ENCODE measurements at places on chromosomes 7 and 10.

GRCh38 chr10:100006243-100006886 lies 3.4 kb downstream of the DNMBP start:
- peaks cover 9% of the 10 kb centered on the region for H3K36me3 ChIP-seq
- no peak for DNase-seq
- H3K27me3 ChIP-seq = no peaks in the 10 kb centered on the region
- peak overlapping the region; percentile 99 for H3K27ac ChIP-seq
- H3K4me3 ChIP-seq = peak overlapping the region; percentile 5

GRCh38 chr10:116470768-116471415 lies 43.2 kb downstream of the PNLIPRP3 start:
- peaks cover 7% of the 10 kb centered on the region for H3K4me1 ChIP-seq
- no peak for DNase-seq
- no peak overlapping the region for H3K27ac ChIP-seq
- no peaks in the 10 kb centered on the region for H3K36me3 ChIP-seq

GRCh38 chr7:141441837-141442627 lies 109.2 kb upstream of the AGK start:
- H3K36me3 ChIP-seq = no peaks in the 10 kb centered on the region
- H3K4me3 ChIP-seq = no peak overlapping the region
- no peak for DNase-seq
- H3K27me3 ChIP-seq = no peaks in the 10 kb centered on the region
- H3K4me1 ChIP-seq = no peaks in the 10 kb centered on the region

- no peak overlapping the region for H3K4me3 ChIP-seq
- H3K36me3 ChIP-seq = no peaks in the 10 kb centered on the region
- DNase-seq = no peak
- H3K27ac ChIP-seq = no peak overlapping the region
- no peaks in the 10 kb centered on the region for H3K4me1 ChIP-seq
These were observed 1167.0 kb downstream of the SORCS3 start for GRCh38 chr10:105807935-105808587.

DNA sequence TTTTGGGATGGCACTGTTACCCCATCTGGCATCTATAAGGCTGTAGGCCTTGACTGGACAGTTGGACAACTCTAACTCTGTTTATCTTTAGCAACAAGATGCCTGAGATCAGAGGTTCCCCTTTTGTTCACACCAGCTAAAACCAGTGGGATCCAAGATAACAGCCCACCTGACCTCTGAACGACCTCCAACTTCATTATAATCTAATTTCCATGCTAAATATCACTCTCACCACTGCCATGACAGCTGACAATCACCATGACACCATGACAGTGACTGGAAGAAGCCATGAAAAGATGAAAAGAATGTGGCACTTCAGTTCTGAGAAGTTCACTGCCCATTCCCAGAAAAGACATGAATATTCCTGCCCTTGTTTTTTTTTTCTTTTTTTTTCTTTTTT lies 281.4 kb upstream of the TAC1 start:
- no peaks in the 10 kb centered on the region for H3K27me3 ChIP-seq
- H3K4me3 ChIP-seq = no peak overlapping the region
- no peaks in the 10 kb centered on the region for H3K4me1 ChIP-seq
- no peak for DNase-seq

DNA sequence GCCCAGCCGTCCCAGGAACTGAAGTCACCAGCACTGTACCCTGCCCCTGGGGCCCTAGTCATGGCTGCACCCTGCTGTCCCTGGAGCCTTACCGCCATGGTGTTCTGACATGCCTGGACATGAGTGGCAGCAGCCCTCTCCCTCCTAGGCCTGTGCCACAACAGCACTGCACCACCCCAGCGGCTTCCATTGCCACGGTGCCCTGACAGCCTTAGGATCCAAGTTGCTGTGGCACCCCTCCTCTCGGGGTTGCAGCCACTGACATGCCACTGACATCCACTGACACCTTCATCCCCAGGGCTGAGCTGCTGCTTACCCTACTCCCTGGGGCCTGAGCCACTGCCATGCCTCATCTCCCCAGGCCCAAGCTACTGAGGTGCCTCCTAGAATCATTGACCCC lies 39.6 kb upstream of the SHH start:
- no peak overlapping the region for H3K4me3 ChIP-seq
- H3K36me3 ChIP-seq = no peaks in the 10 kb centered on the region
- H3K4me1 ChIP-seq = no peaks in the 10 kb centered on the region
- no peak for DNase-seq

DNA sequence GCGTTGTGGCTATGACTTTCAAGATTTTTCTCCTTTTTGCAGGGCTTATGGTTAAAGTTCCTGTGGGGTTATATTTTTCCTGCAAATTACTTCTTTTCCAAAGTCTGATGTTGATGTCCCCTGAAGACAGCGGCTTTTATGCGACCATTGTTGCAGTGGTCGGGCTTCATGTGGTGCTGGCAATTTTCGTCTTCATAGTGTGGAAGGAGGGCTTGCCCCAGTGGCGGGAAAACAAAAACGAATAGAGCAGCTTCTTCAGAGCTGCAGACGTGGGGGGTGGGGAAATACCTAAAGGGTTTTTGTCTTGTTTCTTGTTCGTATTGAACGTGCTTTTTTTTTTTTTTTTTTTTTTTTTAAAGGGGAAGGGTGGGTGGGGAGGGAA lies 53.8 kb downstream of the MCMBP start:
- DNase-seq = no peak
- H3K4me1 ChIP-seq = peaks cover 5% of the 10 kb centered on the region
- H3K36me3 ChIP-seq = peaks cover 17% of the 10 kb centered on the region
- H3K4me3 ChIP-seq = peak overlapping the region; percentile 31
- no peak overlapping the region for H3K27ac ChIP-seq

DNA sequence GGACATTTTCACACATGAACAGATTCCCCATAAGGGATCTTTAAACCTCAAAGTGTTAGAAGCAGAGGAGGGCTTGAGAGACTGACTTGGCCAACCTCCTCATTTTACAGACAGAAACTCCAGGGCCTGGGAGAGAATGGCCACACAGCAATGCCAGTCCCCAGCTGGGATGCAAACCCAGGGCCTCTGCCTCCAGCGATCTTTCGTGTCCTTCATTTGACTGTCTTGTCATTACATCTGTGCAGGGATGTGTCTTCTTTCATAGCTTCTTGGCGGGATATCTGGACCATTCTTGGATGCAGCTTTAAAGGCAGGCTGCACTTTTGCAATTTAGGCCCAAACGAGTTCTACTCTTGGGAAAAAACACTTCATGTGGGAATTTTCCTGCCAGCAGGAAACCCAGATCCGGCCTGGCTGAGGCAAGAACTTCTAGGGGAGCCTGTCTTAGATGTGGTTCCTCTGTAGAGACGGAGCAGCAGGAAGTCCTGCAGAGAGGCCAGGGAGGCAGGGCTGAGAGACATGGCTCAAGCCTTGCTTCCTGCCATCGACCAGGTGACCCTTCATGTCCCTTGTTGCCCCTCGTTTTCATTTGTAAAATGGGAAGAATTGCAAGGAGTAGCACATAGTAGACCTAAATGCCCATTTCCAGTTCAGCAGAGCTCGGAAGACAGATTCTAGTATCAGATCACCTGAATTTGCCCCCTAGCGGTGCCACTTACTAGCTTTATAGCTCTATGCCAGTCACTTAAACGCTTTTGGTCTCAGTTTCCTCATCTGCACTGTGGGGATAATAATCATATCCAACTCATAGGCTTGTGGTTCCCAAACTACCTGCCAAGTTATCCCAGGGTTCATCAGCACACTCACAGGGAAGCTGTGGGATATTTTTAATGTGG lies 43.9 kb upstream of the SLC29A3 start:
- no peaks in the 10 kb centered on the region for H3K27me3 ChIP-seq
- no peak overlapping the region for H3K27ac ChIP-seq
- H3K4me3 ChIP-seq = no peak overlapping the region
- no peak for DNase-seq

- H3K4me1 ChIP-seq = no peaks in the 10 kb centered on the region
- no peak for DNase-seq
- H3K4me3 ChIP-seq = no peak overlapping the region
- peaks cover 6% of the 10 kb centered on the region for H3K27me3 ChIP-seq
- no peak overlapping the region for H3K27ac ChIP-seq
These were observed 148.8 kb downstream of the NPSR1 start for GRCh38 chr7:34806831-34807230.

DNA sequence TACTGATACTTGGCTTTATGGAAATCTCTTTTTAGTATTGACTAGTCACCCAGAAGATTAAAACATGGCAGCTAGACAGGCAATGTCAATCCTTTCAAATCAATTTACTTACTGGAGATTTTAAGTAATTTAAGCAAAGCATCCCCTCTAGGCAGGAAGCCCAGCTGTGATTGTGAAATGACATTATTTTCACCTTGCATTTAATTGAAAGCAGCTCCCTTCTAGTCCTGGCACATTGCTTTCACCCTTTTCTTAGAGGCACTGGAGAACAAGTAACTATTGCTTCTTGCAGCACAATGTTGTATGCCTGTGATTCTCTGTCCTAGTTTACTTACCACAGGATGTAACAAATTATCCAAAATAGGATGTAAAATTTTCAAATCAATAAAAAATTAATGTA lies 13.3 kb downstream of the ST7 start:
- no peak for DNase-seq
- no peaks in the 10 kb centered on the region for H3K4me1 ChIP-seq
- no peak overlapping the region for H3K4me3 ChIP-seq
- H3K27ac ChIP-seq = no peak overlapping the region
- H3K36me3 ChIP-seq = no peaks in the 10 kb centered on the region
- no peaks in the 10 kb centered on the region for H3K27me3 ChIP-seq

GRCh38 chr7:52150952-52151351 lies 834.3 kb upstream of the COBL start:
- DNase-seq = no peak
- no peak overlapping the region for H3K4me3 ChIP-seq
- H3K4me1 ChIP-seq = no peaks in the 10 kb centered on the region
- no peak overlapping the region for H3K27ac ChIP-seq
- H3K27me3 ChIP-seq = peaks cover 11% of the 10 kb centered on the region
- no peaks in the 10 kb centered on the region for H3K36me3 ChIP-seq

DNA sequence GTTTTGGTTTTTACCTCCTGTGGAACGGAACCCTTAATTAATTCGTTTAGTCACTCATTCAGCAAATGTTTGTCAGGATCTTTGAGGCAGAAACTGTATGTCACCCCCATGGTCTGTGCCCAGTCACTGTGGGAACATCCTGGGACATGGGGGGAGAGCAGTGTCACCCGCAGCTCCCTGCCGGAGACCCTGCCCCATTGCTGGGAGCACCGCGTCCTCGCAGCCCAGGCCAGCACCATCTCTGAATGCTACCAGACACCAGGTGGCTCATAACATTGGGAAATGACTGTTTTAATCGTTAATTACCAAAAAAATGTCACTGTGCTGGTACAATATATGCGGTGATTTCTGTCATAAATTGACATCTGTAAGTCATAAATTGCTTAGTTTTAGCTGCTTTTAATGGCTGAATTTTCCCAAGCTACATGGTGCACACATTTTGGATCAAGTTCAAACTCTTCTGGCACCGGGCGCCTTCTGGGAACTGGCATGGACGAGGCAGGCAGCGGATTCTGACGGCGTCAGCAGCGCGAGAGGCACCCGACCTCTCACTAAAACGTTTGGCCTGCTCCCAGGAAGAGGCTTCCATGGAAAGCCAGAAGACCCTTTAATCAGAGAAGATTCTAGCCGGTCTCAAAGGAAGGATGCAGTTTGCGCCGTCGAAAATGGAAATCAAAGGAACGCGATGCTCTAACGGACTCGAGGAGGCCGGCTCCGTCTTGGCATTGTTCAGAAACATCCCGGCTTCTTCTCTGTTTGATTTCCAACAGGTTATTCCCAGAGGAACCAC lies 184.2 kb downstream of the ADARB2 start:
- no peak overlapping the region for H3K27ac ChIP-seq
- DNase-seq = no peak
- H3K4me1 ChIP-seq = no peaks in the 10 kb centered on the region
- H3K4me3 ChIP-seq = no peak overlapping the region

DNA sequence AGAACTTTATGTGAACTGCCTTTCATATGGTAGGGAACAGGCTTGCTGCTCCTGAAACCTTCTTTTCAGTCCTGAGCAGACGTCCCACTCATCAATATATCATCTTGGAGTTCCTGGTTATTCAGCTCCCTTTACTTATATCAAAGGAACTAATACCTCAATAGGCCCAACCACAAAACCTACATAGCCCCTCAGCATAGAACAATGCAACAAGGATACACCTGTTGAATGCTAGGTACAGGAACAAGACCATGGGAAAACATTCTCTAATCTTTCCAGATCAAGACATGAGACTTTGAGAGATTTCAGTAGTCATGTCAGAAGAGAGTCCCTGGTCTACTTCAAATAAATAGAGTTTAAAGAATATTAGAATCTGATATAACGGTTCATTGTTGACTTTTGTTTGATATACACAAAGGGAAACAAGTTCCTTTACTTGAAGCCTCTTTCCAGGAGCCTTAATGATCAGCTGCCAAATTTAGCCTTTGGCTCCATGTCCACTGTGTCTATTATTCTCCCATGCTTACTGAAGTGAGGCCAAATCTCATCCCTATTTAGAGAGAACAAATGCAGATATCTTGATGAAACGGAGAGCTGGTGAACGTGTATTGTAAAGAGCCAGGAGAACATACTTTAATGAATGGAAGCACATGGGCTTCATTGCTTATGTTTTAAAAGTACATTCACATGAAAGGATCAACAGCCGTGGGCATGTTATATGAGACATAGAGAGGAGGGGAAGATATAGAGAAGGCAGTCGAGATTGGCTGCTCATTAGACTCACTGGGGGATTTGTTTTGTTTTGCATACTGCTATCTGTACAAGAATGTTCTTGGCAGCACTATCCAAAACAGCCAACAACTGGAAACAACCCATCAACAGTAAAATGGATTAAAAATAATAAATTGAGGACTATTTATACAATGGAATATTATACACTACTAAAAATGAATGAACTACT lies 9.5 kb downstream of the RHOBTB1 start:
- no peaks in the 10 kb centered on the region for H3K36me3 ChIP-seq
- no peaks in the 10 kb centered on the region for H3K27me3 ChIP-seq
- no peak overlapping the region for H3K4me3 ChIP-seq
- no peaks in the 10 kb centered on the region for H3K4me1 ChIP-seq
- DNase-seq = no peak

GRCh38 chr10:83961620-83962019 lies 177.7 kb upstream of the GHITM start:
- no peaks in the 10 kb centered on the region for H3K4me1 ChIP-seq
- no peak for DNase-seq
- no peak overlapping the region for H3K4me3 ChIP-seq
- no peaks in the 10 kb centered on the region for H3K36me3 ChIP-seq
- no peaks in the 10 kb centered on the region for H3K27me3 ChIP-seq
- no peak overlapping the region for H3K27ac ChIP-seq

DNA sequence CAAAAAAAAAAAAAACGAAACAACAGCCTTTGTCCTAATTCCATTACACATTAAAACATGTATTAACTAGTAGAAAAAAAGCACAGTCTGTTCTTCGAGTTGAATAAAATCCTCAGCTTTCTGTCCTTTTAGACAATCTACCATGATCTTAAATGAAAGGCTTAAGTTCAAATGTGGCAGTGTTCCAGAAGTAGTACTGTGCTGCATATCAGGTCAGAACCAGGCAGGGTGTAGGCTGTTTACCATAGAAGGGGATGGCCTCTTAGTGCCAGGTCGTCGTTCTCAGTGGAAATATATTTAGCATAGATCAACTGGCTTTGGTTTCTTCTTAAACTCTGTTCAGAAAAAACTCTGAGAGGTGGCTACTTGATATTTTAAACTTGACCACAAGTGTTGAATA lies 612.0 kb downstream of the CNTNAP2 start:
- H3K27ac ChIP-seq = no peak overlapping the region
- no peaks in the 10 kb centered on the region for H3K4me1 ChIP-seq
- DNase-seq = no peak
- no peaks in the 10 kb centered on the region for H3K36me3 ChIP-seq
- H3K27me3 ChIP-seq = no peaks in the 10 kb centered on the region
